ENCODE measurements at places on chromosomes 6 and 20.

GRCh38 chr20:46900826-46901225 lies 6.2 kb downstream of the EYA2 start:
- DNase-seq: no peak

- DNase-seq: no peak
These were observed 2.5 kb upstream of the C4A start for GRCh38 chr6:31979238-31979898.

GRCh38 chr6:144561455-144562043 lies 276.4 kb downstream of the UTRN start:
- no peak for DNase-seq

DNA sequence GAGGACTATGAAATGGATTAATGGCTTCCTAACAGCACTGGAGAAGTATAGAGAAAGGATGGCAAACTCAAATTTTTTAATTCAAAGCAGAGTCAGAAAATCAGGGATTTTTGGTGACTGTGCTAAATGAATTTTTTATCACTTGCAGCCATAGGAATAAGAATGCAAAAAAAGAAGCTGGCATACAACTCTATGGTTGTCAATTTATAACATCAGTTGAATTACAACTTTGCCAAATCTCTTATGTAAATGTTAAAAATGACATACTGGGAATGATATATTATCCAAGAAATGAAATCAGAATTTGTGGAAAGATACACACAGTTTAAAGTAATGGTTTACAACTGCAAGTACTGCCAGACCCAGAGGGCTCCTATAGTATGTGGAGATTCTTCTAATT lies 106.5 kb downstream of the HTR1B start:
- DNase-seq: no peak

DNA sequence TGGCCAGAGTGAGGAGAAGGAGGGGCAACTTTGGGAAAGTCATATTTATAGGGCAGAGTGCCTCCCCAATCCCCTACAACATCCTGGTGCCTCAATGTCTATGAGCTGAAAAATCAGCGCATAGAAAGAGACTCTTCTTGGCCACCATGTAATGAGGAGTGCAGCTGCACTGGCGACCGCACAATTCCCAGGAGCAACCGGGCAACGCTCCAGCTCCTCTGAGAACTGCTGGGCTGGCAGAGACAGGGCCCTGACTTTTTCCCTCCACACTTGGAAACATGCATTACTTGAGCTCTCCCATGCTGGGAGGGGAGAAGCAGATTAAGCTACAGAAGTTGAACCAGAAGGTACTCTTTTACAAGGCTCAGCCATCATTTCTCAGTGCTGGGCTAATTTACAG lies 31.4 kb upstream of the MARCKS start:
- no peak for DNase-seq

GRCh38 chr20:53561505-53561904 lies 32.1 kb downstream of the ZNF217 start:
- DNase-seq: no peak

GRCh38 chr6:128388380-128388779 lies 132.0 kb downstream of the PTPRK start:
- no peak for DNase-seq

DNA sequence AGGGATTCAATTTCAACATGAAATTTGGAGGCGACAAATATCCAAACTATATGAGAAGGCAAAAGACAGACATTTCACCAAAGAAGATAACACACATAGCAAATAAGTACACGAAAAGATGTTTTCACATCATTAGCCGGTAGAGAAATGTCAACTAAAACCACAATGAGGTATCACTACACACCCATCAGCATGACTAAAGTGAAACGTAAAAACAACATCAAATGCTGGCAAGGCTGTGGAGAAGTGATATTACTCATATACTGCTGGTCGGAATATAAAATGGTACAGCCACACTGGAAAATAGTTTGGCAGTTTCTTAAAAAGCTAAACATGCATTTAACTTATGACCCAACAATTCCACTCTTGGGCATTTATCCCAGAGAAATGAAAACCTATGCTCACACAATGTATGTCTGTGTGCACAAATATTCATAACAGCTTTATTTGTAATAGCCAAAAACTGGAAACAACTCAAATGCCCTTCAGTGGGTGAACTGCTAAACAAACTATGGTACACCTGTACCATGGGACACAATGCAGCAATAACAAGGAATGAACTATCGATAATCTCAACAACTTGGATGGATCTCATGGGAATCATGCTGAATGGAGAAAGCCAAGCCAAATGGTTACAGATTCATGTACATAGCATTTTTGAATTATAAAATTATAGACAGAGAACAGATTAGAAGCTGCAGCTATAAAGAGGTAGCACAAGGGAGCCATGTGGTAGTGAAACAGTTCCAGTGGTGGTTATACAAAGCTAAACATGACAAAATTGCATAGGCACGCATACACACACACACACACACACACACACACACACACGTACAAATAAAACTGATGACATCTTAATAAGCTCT lies 8.6 kb downstream of the ADAT2 start:
- DNase-seq: no peak

DNA sequence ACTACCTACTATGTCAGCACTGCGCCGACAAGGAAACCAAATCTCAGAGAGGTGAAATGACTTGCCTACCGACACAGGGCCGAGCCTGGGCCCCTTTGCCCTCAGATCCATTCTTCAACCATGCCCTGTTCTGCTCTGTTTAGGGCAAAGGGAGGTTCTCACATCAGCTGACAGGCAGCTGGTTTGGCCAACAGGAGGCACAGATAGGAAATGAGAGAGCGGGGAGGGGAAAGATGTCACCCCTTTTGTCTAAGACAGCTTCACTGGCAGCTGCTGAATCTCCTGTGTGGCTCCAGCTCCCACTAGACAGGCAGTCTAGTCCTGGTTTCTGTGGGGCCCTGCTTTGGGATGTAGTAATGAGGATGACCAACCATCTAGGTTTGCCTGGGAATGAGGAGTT lies 158.7 kb downstream of the TMEM200A start:
- no peak for DNase-seq

DNA sequence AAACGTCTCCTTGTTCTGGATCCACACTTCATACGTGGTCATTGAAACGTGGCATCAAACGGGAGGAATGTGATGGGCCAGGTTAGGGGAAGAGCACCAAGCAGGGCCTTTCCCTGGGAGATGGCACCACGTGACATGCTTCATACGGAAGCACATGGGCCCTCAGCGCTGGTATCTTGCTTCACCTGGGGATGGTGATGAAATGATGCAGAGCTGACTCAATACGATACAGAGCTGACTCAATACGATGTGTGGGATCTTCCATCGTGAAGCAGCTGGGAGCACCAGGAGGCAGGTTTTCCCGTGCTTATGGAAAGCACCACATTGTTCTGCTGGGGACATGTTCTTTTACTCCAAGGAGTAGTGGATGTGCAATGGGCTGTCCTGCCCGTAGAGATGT lies 22.5 kb upstream of the TAGAP start:
- DNase-seq: no peak

DNA sequence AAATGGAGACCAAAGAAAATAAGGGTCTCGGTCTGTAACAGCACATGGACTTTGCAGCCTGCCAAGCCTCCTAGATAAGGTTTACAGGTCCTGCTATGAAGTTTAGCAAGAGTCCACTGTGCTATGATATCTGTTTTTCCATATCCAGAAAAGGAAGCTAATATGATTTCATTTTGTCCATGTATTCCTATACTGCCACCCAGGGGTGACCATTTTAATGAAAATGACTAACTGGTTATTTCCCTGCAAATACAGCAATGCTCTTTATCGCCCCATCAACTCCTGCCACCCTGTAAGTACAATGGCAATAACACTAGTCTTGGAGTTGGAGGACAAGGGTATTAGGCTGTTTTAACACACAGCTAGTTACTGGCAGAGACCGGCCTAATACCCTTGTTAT lies 115.2 kb upstream of the GLP1R start:
- DNase-seq: no peak

- no peak for DNase-seq
These were observed 45.4 kb upstream of the QKI start for GRCh38 chr6:163369141-163369540.

- DNase-seq: no peak
These were observed 7.4 kb downstream of the ADAM33 start for GRCh38 chr20:3674447-3674846.

DNA sequence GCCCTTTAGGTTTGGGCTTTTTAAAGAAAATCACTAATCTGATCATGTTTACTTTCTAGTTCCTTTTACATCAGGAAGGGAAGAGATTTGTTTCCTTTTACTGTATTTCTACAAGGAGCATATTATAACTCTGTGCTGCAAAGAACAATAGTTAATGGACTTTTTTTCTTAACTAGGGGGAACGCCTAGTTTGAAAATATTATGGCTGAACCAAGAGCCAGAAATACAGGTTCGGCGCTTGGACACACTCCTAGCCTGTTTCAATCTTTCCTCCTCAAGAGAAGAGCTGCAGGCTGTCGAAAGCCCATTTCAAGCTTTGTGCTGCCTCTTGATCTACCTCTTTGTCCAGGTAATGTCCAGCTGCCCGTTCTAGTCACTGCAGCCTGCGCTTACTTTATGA lies 41.4 kb downstream of the FAM120B start:
- DNase-seq: no peak

DNA sequence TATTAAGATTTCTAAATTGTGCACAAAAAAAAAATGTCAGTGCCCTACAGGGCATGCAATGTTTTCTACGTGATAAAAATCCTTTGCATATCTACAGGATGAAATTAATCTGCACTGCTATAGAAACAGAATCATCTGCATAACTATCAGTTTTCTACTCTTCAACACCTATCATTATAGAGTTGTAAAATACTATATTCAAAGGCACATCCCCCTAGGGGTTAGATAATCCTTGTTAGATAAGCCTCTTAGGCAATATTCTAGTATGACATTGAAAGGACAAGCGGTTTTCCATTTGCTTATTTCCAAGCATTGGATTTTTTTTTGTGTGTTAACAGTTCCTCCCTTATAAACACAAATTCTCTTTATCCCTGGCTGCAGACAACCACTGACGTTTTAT lies 98.7 kb upstream of the LAMA2 start:
- no peak for DNase-seq

DNA sequence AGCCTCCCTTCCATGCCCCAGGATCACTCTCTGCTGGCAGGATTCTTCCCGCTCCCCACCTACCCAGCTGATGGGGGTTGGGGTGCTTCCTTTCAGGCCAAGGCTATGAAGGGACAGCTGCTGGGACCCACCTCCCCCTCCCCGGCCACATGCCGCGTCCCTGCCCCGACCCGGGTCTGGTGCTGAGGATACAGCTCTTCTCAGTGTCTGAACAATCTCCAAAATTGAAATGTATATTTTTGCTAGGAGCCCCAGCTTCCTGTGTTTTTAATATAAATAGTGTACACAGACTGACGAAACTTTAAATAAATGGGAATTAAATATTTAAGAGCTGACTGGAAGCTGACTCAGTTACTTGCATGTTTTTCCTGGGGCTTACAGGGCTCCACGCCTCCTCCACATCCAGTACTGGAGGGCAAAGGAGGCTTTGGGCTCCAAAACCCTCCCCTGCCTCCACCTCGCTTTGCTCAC lies 24.3 kb upstream of the FANCE start:
- no peak for DNase-seq

- DNase-seq: no peak
These were observed 209.9 kb upstream of the PRND start for GRCh38 chr20:4511776-4512175.

DNA sequence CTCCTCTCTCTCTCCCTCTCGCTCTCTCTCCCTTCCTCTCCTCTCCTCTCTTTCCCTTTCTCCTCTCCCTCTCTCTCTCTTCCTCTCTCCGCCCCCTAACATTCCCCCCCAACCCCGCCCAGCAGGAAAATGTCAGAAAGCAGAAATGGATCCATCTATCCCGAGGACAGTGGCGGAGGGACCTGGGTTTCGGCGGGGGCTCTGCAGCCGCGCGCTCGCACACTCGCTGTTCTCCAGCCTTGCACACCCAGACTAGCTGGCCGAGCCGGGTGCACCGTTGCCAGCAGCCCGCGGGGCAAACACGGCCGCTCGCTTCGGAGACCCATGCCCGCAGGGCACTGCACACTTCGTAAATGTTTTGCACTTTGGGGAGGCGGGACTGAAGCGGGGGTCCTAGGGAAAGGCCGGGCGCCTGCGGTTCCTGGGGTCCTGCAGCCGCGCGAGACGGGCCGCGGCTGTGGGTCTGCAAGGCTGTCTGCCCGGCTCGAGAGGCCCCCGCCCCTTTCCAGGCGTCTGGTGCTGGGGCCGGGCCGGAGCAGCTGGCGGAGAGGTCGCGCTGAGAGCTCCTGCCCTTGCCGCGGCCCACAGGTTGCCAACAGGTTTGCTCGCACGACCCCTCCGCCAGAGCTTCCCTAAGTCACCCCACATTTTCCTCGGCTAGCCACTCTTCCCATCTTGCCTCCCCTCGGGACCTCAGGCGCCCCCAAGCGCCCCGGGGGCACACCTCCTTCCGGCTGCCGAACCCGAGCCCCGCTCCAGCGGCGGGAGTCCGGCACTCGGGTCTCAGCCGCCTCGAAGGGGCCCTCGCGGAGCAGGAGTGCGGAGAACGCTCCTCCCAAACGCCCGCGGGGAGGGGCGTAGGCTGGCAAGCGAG lies 818 bp upstream of the MDGA1 start:
- DNase-seq: no peak

GRCh38 chr20:49475292-49476015 lies 7.0 kb downstream of the KCNB1 start:
- no peak for DNase-seq

GRCh38 chr6:23243854-23244253 lies 674.5 kb downstream of the HDGFL1 start:
- no peak for DNase-seq

DNA sequence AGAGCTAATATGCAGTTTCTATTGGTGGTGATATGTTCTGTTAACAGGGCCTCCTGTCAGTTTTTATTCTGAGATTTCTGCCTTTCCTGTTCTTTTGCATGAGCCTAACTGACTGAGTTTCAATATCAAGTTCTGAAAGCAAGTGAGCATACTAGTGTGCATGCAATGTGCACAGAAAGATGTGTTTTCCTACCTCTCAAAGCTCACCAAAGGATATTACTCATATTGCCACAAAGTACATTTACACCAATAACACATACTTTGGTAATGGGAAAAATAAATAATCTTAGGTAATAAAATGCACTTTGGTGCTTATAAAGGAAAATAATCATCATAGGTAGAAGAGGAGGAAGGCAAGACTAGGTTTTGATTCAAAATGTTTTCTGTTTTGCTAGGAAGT lies 195.0 kb downstream of the KHDC1L start:
- no peak for DNase-seq

GRCh38 chr6:73004861-73005260 lies 220.4 kb downstream of the KHDC1L start:
- DNase-seq: no peak

Measured in liver (tissue), 10 donors.